ENCODE measurements at places on chromosomes 11 and 22.
A peak's percentile ranks its signal among the peaks of the same experiment; 100 is the strongest.

DNA sequence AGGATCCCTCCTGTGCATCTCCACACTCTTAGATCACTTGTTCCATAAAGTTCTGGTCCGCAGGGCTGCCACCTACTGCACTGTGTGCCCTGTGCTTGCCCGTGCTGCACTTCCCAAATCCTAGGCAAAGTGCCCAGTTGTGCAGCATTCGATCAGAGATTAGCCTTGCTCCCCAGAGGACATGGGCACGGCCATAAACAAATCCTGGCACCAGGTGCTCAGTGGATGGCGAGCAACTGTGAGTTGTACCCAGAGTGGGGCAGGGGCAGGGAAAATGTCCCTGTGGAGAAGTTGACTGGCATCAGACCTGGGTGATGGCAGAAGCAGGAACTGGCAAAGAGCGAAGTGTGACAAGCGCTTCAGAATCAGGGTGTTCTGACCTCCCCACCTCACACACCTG is 4.7 kb downstream of the FADS2 start:
- no peak for DNase-seq

- peak; percentile 2 for DNase-seq
Measured at GRCh38 chr11:95337972-95338429, 107.0 kb upstream of the SESN3 start.

DNA sequence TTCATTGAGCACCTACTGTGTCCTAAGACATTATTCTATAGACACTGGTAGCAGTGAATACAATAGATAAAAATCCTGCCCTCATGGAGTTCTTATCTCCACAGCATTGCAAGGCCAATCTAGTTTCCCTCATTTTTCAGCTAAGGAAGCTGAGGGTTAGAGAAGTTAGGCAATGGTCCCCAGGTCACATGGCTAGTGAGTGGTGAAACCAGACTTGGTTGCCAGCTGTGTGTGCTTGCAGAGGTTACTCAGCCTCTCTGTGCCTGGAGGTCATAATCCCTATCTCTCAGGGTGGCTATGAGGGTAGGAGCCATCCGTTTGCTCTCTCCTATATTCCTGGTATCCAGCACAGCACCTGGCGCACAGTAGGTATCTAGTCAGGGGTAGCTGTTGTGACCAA is 147.7 kb upstream of the SEZ6L start:
- DNase-seq = no peak

GRCh38 chr22:39498802-39499201 is 3.3 kb upstream of the MIEF1 start:
- no peak for DNase-seq

- DNase-seq = no peak
Measured at GRCh38 chr22:25845985-25846745, 104.2 kb downstream of the MYO18B start.

GRCh38 chr11:2687782-2688191 is 12.0 kb downstream of the KCNQ1OT1 start:
- DNase-seq = peak; percentile 82

DNA sequence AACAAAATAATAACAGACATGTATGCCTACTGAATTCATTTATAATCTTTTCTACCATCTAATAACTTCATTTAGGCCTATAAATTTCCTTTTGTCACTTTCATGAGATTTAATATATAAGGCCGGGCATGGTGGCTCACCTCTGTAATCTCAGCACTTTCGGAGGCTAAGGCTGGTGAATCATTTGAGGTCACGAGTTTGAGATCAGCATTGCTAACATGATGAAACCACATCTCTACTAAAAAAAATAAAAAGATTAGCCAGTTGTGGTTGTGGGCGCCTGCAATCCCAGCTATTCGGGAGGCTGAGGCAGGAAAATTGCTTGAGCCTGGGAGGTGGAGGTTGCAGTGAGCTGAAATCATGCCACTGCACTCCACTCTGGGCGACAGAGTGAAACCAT is 14.2 kb upstream of the NTM start:
- no peak for DNase-seq

DNA sequence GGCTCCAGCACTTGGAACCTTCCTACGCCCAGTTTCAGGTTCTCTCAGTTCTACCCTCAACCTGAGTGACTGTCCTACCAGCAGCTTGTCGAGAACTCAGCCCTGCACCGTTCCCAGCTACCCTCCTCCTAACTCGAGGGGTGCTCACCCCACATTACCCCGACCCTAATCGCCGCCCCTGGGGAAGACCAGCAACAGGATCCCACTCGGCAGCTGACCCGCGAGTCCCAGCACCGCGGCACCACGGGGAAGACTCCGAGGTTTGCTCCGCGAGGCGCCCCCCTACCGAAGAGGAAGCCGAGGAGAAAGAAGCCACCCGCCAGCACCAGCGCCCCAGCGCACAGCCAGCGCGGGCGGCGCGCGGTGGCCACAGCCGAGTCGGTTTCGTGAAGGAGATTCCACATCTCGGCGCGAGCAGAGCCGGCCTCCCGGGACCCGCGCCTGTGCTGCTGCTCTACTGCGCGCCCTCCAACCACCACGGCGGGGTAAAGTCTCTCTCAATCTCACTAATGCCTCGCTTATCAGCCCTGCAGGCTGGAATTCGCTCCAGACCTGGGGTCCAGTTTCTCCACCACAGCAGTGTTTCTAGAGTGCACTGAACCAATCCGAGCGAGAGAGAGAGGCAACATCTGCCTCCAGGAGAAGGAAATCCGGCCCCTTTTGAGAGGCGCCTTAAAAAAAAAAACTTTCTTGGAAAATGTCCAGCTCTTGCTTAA is at the start of gene FOLH1:
Gene FOLH1, minus strand, starts transcription at position 597 of the 716 bp plus-strand sequence. Its CDS starts 193 bp downstream, at position 404.
- DNase-seq = peak; percentile 5

DNA sequence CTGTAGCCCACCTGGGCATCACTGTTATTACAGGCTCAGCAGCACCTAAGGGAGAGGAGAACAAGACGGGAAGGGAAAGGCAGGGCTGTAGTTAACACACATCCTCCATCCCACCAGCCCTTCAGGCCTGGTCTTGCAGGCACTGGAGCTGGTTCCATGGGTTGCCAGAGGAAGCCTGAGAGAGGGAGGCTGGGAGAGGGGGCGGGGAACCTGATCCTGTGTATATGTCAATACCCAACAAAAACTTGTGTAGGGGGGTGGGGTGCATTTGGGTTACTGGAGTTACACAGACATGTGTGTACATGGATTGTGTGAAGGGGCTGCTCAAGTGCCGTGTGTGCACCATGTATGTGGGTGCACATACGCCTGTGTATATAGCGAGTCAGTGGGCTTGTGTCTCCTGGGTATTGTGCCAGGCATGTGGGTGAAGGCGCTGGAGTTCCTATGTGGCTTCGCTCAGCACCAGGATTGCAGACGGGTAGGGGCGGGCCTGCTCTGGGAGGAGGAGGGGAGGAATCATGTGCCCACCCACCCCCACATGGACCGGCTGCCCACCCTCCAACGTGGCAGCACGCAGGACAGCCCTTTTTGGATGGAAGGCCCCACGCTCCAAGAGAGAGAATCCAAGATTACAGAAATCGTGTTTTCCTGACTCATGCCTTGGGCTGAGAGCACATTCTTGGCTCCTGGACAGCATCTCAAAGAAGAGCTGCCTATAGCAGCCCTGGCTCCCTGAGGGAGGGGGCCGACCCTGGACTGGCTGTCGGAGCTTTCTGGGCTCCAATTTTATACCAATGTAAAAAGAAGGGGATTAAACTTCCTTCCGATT is 4.2 kb upstream of the SERPINH1 start:
- no peak for DNase-seq

All from H7 (cell line).